A673 (cell line): ENCODE measurements at places on chromosomes 4 and X. TPM values are rescaled to one million over a fixed set of nuclear protein-coding genes. Genes with fewer than 3 reads are reported as not detected.
A peak's percentile ranks its signal among the peaks of the same experiment; 100 is the strongest.

KCNE5 gene
- total RNA-seq: 0.20 and 0.26 TPM in 2 replicates

CSN1S1 gene
- not detected in 2 replicates for total RNA-seq

GRCh38 chr4:78056265-78057129 is 626 bp upstream of the FRAS1 start:
- H3K36me3 ChIP-seq: no peaks in the 10 kb centered on the region
- H3K4me3 ChIP-seq: peak overlapping the region; percentile 44
- no peaks in the 10 kb centered on the region for H3K4me1 ChIP-seq
- no peak overlapping the region for H3K27ac ChIP-seq
- H3K27me3 ChIP-seq: no peaks in the 10 kb centered on the region

DNA sequence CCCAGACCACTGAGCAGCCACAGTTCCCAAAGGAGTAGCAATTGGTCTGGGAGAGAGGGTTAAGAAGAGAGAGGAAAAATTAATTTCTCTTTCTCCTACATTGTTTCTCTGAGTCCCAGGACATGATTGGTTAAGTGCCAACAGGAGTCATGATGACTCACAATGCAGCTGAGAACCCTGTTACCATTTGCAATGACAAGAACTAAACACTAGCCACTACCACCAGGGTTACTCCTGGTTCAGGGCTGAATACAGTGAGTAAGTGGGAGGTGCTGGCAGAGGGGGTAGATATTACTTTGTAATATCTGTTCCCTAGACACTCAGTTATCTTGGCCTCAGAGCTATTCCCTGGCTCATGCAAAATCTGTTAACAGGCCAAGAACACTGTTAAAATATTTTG is 18.0 kb downstream of the ETDC start:
- H3K4me3 ChIP-seq: no peak overlapping the region
- H3K27me3 ChIP-seq: no peaks in the 10 kb centered on the region
- no peak for DNase-seq
- no peak overlapping the region for H3K27ac ChIP-seq

DNA sequence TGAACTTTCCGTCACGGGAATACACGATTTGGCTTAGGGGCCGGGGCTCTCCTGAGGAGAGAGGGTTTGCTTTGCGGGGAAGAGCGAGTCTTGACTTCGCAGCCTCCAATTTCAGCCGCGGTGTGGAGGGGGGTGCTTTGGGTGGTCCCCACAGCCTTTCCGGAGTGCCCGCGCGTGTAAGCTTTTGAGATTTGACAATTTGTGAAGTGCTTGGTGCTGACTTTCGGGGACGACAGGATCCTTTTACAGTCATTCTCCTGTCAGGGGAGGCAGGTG is 355 bp downstream of the SCML1 start:
- peak overlapping the region; percentile 77 for H3K27ac ChIP-seq
- no peaks in the 10 kb centered on the region for H3K27me3 ChIP-seq
- no peak for DNase-seq
- H3K4me3 ChIP-seq: peak overlapping the region; percentile 64
- H3K4me1 ChIP-seq: peaks cover 5% of the 10 kb centered on the region

- H3K27me3 ChIP-seq: no peaks in the 10 kb centered on the region
- H3K36me3 ChIP-seq: no peaks in the 10 kb centered on the region
- no peak overlapping the region for H3K4me3 ChIP-seq
- no peaks in the 10 kb centered on the region for H3K4me1 ChIP-seq
These were observed 57.6 kb downstream of the GSX2 start for GRCh38 chr4:54157606-54158005.

GRCh38 chr4:107862658-107863057 is 37.9 kb downstream of the SGMS2 start:
- no peaks in the 10 kb centered on the region for H3K27me3 ChIP-seq
- no peaks in the 10 kb centered on the region for H3K4me1 ChIP-seq
- no peak overlapping the region for H3K4me3 ChIP-seq
- no peak overlapping the region for H3K27ac ChIP-seq

GRCh38 chrX:40694802-40695201 is 40.5 kb downstream of the MED14 start:
- no peak for DNase-seq
- peaks cover 16% of the 10 kb centered on the region for H3K36me3 ChIP-seq
- no peak overlapping the region for H3K27ac ChIP-seq
- H3K27me3 ChIP-seq: no peaks in the 10 kb centered on the region
- no peaks in the 10 kb centered on the region for H3K4me1 ChIP-seq

DNA sequence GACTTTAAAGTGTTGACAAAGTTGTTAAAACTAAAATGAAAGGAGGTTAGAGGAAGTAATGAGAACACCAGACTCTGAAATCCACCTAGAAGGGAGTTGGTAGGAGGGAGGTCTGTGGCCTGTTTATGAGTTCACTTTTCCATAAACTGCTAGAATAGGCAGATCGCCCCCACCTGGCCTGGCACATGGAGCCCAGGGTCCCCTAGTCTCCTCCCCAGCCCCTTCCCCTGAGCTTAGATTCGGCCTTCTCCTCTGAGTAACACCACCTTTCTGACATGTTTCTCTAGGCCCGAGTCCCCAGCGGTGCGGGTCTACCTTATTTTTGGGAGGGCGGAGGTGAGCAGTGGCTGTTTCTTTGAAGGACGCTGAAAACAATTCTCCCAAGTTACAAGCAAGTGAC is 54.5 kb upstream of the FAT1 start:
- H3K27ac ChIP-seq: no peak overlapping the region
- no peak for DNase-seq
- peaks cover 4% of the 10 kb centered on the region for H3K27me3 ChIP-seq
- H3K4me3 ChIP-seq: no peak overlapping the region
